Cerebellar cortex (tissue), 1 donor: ENCODE measurements at places on chromosomes 2 and 18.

DNA sequence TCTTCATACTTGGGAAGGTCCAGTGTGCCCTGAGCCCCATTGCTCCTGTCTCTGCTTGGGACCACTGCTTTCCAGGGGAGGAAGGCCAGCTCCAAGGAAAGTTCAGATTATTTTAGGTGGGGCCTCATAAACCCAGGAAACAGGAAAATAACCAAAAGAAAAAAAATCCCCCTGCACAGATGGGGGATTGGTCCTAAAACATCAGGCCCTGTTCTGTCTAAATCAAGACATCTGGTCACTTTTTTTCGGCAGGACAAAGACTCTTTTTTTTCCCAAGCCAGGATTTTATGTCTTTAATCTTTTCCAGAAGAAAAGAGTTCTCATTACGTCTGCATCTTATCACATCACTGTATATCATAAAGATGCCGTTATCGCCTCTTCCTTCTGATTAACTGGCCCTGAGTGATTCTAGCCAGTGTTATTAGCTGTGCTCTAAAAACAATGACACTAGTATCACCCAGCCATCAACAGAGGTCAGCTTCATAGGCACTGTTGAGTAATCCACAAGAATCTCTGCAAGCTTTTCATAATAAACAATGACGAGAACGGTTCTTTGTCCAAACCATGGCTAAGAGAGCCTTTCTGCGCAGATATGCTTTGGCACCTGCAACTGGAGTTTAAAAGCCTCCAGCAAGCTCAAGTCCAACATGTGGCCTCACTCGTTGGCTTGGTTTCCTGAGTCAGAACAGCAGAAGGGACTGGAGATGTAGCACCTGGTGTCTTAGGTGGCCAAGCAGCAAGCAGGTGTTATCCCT is 138.2 kb downstream of the VAPA start:
- peak; percentile 5 for DNase-seq

GRCh38 chr2:188746727-188747126 is 227.4 kb upstream of the COL3A1 start:
- DNase-seq: no peak

DNA sequence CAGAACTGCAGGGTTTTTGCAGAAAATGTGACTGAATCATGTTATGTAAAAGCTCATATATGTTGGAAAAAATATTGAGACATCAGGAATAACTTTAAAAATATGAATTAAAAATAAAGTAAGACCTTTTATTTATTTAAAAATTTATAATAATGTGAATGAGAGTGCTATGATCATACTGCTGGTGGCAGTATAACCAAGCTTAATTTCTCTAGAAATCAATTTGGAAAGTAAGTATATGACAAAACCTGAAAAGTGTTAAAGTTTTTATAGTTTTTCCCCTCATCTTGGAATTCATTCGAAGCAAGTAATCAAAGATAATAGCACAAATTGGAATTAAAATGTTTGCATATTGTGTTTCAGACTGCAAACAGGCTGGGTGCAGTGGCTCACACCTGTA is 7.5 kb downstream of the SLC39A10 start:
- no peak for DNase-seq

DNA sequence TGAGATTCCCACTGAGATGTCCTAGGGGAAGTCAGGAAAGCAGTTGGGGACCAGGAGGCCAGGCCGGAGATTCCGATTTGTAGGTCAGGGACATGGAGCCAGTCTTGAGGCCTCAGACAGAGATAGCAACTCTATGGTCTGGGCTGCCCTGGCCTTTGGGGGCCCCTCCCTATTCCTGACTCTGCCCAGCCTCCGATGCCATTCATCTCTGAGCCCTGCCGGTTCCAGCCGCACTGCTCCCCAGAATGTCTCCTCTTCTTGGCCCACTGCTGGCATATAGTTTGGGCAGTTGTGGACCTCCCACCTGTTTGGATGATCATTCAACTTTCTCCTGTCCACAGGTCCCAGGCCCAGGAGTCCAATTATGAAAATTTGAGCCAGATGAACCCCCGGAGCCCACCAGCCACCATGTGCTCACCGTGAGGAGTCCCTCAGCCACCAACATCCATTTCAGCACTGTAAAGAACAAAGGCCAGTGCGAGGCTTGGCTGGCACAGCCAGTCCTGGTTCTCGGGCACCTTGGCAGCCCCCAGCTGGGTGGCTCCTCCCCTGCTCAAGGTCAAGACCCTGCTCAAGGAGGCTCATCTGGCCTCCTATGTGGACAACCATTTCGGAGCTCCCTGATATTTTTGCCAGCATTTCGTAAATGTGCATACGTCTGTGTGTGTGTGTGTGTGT is 16.4 kb downstream of the SIGLEC15 start:
- no peak for DNase-seq

GRCh38 chr2:145110668-145111356 is 590.9 kb upstream of the ZEB2 start:
- DNase-seq: no peak

DNA sequence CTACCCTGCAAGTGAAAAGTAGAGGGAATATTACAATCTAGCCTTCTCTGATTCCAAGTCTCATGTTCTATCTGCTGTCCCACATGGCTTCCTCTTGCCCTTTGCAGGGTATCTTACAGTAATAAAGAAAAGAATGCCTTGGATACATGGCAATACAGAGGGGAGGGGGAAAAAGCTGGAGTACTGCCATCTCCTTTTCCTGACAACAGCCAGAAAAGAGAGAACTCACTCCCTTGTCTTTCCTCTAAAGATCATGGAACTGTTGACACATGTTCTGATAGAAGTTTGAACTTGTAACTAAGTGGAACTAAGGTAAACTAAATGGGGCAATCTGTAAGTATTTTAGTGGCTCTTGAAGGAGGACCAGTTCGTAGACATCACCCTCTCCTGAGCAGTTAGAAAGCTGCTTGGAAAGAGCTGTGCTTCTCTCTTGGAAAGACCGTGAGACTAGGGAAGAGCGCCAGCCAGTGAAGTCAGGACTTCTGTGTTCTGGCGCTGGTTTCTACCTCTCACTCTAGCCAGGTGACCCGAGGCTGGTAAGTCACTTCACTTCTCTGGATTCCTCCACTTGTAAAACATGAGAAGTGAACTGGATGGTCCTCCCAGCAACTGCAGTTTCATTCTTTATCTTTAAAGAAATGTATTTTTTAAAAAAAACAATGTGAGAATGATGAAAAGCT is 242.3 kb upstream of the FOSL2 start:
- no peak for DNase-seq

- no peak for DNase-seq
These were observed 3.4 kb downstream of the ACVR1C start for GRCh38 chr2:157625296-157625695.

DNA sequence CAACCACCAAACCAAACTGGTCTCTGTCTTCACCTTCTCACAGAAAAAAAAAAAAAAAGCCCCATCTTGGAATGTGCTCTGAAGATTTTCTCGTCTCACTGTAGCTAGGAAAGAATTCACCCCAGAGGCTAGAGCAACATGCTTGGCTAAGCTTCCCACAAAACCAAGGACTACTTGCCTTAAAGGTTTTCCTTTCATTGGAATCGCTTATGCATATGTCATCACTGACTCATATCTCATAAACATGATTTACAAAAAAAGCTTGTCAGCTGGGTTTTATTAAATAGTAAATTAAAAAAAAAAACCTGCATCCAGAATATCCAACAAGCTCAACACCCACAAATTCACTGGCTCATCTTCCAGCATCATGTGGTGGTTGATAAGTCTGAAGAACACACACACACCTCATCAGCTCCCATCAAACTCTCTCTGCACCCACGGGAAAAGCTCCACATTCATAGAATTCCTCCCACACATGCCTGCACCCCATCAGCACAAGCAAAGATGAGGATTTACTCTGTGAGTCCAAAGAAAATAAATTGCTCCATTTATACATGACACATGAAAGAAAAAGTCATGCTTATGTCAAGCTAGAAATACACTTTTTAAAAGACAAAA is 182.0 kb upstream of the TRIB2 start:
- DNase-seq: no peak

DNA sequence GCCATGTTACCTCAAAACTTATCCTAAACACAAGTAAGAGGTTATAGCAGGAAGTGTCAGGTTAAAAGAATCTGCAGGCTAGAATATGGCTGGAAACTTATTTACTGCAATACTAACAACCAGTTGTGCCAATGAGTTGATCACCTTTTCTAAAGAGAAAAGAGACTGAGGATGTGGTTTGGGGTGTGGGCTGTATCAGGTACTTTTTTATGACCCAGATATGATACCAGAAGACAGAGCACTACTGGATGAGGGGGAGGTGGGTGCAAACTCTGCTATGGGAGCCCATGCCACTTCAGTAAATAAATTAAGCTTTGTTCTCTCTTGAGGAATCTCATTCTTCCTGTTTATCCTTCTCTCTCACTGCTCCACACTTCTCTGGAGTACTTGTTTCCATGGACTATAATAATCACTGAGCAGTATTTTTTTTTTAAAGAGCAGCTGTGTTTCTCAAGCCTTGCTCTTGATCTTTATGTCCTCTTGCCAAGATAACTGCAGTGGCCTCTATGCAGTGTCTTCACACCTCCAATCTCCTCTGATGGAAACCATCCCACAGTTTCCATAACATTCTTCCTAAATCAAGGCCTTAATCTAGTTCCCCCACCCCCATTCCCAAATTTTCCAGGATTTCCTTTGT is 51.2 kb upstream of the NOSTRIN start:
- no peak for DNase-seq

- no peak for DNase-seq
These were observed 620.8 kb upstream of the ACVR2A start for GRCh38 chr2:147224070-147224469.

- no peak for DNase-seq
These were observed 97.4 kb upstream of the STK17B start for GRCh38 chr2:196268538-196269338.

GRCh38 chr2:163570391-163570790 is 165.4 kb downstream of the FIGN start:
- DNase-seq: no peak

DNA sequence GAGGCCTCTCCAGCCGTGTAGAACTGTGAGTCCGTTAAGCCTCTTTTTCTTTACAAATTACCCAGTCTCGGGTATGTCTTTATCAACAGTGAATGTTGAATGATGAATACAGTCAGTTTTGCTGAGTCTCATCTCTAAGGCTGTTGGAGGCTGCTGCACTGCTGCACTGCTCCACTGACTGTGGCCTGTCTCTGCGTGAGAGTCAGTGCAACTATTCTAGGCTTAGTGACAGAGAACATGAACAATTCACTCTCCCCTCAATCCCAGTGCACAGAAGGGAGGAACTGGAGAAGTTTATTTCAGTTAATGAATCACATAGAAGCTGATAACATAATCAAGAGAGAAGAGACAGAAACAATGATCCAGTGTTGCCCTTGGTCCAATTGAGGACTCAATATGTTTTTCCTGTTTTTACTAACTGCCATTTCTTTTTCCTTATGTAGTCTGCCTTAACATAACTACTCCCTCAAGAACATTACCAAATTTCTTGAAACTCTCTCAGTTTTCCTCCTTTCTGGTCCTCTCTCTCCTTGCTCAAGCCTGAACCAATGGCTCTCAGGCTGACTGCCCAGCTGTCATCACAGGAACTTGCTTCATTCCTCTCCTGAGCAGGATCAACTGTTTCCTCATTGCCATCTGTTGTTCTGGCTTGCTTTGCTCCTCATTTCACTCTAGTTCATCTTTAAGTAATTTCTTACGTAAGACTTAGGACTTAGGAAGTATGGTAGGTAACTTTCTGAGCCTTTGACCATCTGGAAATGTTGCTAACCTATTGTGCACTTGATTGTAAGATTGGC is 483.2 kb downstream of the METTL4 start:
- no peak for DNase-seq

GRCh38 chr2:209636076-209636475 is 135.6 kb upstream of the UNC80 start:
- peak; percentile 35 for DNase-seq

DNA sequence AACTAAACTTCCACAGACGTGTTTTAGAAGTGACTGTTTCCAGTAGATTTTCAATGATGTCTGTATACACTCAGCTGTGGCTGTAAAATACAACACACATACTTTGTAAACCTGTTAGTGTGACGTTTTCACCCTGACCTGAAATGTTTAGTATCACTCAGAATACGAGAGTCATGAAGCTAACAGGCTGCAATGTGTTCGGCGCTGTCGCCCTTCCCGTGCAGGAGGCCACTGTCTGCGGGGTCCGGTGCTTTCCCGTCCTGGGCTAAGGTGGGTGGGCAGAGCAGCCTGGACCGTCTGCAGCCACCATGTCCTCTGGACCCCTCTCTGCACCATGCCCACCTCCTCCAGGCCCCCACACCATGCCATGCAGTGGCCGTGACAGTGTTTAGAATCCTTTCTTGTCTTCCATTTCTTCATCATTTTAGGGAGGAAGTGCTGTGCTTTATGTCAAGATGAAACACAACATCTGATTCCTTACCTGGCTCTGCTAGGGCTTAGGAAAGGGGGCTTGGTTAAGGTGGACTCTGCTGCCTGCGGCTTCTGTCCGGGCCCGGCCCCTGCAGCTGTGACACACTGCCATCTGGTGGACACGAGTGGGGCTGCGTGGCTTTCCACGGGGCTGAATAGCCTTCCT is 53.8 kb upstream of the RBM44 start:
- DNase-seq: peak; percentile 61

GRCh38 chr2:100615471-100615870 is 52.7 kb downstream of the PDCL3 start:
- DNase-seq: no peak

GRCh38 chr2:86036669-86037138 is 69.0 kb downstream of the POLR1A start:
- DNase-seq: no peak

- no peak for DNase-seq
These were observed 10.8 kb downstream of the OXER1 start for GRCh38 chr2:42752816-42753813.

GRCh38 chr2:11865378-11865777 is 118.9 kb downstream of the LPIN1 start:
- no peak for DNase-seq
